GF-D8 (cell line): ENCODE measurements at places on chromosomes 1 and 21.

GRCh38 chr1:12549460-12550349, 68.3 kb downstream of the DHRS3 start:
- DNase-seq: no peak

GRCh38 chr1:182332261-182333060, 59.1 kb downstream of the GLUL start:
- DNase-seq: no peak

DNA sequence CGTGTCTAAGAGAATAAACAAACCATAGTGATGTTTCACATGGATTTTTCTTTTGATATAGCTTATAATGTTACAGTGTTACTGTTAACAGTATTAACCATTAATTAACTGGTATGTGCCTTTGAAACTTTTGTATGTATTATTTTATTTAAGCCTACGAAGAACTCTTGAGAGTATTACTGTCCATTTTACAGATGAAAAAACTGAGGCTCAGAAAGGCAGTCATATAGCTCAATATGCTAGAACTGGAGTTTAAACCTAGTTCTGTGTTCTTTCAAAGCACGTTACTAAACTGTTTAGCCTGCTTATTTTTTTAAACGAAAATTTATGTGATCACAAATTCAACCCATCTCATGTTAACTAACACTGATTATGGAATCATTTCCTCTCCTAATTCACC, 83.5 kb downstream of the POU2F1 start:
- DNase-seq: no peak

GRCh38 chr1:17802164-17802563, 47.0 kb downstream of the ACTL8 start:
- DNase-seq: no peak

DNA sequence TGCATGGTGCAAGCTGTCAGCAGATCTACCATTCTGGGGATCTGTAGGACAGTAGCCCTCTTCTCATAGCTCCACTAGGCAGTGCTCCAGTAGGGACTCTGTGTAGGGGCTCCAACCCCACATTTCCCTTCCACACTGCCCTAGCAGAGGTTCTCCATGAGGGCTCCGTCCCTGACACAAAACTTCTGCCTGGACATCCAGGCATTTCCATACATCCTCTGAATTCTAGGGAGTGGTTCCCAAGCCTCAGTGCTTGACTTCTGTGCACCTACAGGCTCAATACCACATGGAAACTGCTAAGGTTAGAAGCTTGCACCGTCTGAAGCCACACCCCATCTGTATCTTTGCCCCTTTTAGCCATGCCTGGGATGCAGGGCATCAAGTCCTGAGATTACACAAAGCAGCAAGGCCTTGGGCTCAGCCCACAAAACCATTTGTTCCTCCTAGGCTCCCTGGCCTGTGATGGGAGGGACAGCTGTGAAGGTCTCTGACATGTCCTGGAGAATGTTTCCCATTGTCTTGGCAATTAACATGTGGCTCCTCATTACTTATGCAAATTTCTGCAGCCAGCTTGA, 117.0 kb upstream of the NFIA start:
- no peak for DNase-seq

DNA sequence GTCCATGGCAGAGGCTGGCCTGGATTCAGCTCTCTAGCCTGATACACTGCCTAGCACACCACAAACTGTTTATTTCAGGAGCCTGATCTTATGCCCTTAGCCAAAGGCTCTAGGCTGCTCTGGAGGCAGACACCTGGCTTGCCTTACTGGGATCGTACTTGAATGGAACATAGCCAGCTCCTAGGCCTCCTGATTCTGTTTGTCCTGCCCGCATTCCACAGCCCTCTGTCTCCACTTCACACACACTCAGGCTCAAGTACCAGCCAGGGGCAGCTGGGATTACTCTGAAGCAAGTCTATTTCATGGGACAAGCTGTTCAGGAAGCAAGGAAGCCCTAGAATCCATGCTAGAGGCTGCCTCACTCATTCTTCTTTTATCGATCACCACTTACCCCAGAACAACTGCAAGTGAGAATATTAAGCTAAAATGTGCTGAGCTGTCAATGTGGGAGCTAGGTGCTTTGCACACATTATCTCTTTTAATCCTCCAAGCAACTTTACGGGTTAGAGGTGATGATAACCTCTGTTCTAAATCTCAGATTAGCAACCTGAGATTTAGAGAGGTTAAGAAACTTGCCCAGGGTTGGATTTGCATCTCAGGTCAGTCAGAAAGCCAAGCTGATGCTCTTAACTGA, 31.1 kb upstream of the CYP4B1 start:
- no peak for DNase-seq

- no peak for DNase-seq
Observed at GRCh38 chr1:197915260-197915861, 1.8 kb upstream of the LHX9 start.

GRCh38 chr1:94871031-94871430, 50.9 kb downstream of the SLC44A3 start:
- no peak for DNase-seq

- DNase-seq: no peak
Observed at GRCh38 chr1:244851546-244852231, 12.7 kb downstream of the HNRNPU start.

GRCh38 chr21:41709965-41710822, 56.7 kb downstream of the RIPK4 start:
- DNase-seq: no peak
